ENCODE measurements at places on chromosomes 12 and 14.
A peak's percentile ranks its signal among the peaks of the same experiment; 100 is the strongest.

GRCh38 chr12:107404981-107405380, 280.6 kb upstream of the PWP1 start:
- DNase-seq: peak; percentile 14

DNA sequence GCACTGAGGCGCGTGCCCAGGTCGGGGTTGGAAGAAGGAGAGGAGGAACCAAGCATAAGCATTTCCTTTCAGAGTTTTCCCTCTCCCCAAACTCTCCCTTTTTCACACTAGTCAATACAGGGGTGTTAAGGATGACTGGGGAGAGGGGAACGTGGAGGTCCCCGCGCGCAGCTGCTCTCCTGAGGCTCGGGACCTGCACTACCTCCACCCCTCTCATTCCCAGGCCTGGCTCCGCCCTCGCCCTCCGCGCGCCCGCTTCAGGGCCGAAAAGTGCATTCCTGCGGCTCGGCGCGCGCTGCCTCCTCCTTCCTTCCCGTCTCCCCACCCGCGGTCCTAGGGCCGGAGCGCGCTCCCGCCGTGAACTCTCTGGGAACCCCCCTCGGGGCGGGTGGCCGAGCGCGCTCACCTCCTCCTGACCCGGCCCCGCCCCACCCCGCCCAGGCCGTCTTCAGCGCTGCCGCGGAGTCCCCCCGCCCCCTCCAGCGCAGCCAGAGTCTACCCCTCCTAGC, 11.3 kb downstream of the RARG start:
- peak; percentile 93 for DNase-seq

- DNase-seq: no peak
These were observed 265.4 kb downstream of the ADGRD1 start for GRCh38 chr12:131218923-131219669.

DNA sequence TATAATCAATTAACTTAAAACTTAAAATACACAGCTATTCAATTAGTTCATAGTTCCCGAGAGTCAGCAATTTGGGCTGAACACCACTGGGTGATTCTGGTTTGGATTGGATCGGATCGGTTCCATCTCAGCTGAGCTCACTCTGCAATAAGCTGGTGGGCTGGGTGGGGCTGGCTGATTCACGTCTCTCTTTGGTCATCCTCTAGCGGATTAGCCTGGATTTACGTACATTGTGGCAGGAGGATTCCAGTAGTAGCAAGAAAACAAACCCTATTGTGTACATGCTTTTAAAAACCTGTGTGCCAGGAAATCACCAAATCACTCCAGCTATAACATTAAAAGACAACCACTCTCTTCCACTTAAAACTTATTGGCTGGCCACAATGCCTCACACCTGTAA, 3.2 kb upstream of the CLEC4C start:
- no peak for DNase-seq

GRCh38 chr14:79275292-79275655, 936.0 kb downstream of the DIO2 start:
- no peak for DNase-seq

DNA sequence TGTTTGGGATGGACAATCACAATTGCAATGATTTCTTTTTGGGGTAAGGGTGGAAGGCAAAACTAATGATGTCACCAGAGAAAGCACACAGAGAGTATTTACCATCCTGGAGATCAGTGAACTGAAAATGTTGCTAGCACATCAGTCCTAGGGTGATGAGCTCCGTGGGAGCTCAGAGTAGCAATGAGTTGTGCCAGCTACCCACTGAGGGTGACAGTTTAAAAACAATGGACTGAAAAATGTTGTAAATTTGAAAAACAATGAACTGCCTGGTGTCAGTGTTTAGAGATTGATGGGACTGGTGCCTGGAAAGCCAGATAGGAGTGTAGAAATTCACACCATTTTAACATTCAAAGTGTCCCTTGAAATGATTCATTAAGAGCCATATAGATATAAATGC, 198.5 kb downstream of the ATP23 start:
- no peak for DNase-seq

DNA sequence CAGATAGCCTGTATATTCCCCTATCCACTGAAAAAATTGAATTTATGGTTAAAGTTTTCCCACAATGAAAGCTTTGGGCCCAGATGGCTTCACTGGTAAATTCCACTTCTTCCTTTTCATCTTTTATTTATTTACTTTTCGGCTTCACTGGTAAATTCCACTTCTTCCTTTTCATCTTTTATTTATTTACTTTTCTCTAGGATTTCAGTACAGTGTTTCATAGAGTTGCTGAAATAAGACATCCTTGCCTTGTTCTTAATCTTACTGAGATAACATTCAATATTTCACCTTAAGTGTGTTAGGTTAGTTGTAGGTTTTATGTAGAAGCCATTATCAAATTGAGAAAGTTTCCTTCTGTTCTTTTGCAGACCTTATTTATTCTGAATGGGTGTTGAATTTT, 18.9 kb upstream of the KLRG1 start:
- no peak for DNase-seq

DNA sequence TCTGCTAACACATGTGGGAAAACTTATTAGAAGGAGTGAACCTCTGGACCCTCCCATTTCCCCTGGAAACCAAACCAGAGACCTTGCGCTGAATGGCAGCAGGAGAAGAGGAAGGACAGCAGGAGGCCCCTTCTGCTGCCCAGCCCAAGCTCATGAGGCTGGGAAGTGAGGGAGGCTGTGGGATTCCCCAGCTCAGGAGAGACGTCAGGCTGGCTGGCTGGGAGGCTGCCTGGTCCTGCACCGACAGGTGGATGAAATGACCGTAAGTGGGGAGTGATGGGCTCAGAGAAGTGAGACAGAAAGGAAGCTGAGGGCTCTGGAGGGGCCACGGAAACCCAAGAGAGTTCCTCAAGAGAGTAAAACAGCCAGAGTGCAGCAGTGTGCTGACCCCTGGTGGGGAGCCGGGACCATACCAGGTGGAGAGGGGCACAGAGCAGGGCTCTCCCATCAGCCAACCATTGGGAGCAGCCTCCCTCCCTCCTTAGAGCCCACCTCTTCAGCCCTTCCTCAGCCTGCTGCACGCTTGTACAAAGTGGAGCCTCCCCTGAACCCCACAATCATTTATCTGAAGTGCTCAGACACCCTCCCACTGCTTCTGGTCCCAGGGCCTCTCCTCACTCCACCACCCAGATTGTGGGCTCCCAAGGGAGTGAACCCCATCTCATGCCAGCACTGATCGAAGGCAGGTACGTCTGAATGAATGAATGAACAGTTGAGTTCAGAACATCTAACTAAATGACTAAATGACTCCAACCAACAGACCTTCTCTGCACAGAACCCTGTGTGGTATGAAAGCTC, 14.0 kb downstream of the TAMALIN start:
- no peak for DNase-seq

- DNase-seq: peak; percentile 52
These were observed 12.8 kb downstream of the LRCOL1 start for GRCh38 chr12:132597333-132598316.

DNA sequence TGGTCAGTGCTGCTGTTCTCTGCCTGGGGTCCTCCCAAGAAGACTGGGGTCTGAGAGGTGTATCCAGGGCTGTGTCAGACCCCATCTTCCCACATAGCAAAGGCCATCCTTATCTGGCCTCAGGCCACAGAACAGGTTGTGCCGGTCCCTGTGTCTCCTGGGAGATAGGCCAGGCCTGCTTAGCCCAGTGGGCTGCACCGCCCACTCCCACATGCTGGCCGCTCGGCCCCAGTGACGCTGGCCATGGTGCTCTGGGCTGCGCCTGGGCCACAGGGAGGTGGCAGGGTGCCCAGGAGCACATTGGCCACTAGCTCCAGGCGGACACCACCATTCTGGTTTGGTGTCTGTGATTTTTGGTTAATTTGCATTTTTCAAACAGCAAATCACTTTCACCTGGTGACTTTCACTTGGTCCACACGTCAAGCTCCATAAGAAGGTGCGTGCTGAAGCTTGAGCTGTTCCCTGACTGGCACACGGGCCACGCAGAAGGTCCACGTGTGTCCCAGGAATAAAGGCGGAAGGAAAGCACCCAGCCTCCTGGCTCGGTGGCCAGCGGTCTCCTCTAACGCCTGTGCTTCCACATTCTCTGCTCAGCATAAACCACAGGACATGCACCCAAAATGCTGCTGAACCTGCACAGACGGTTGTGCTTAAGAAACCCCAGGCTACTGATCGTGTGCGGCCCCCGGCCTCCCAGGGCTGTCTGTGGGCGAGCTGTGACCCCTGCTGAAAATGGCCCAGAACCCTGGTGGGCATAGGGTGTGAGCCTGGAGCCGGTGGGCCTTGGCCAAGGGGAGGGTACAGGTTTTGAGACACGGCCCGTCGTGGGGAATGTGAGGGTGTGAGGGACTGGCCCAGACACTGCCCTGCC, 4.6 kb downstream of the FBRSL1 start:
- no peak for DNase-seq

- no peak for DNase-seq
These were observed 95.0 kb downstream of the CRADD start for GRCh38 chr12:93772003-93772700.

DNA sequence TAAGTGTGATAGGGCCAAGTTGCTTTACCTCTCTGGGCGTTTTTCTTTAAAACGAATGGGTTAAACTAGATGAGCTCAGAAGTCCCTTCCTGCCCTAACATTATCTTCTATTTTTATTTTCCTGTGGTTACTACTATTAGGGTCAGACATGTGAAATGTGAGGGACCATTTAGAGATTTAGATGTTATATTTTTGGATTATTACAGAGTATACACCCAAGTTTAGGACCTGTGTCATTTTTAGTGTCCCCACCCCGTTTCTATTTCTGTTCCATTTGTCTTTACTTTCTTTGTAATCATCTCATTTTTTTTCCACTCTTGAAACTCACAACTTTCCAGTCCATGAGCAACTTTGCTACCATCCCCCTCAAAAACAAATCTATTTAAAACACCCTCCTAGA, 56.3 kb downstream of the SLC4A8 start:
- DNase-seq: no peak

GRCh38 chr12:16984484-16984883, 378.5 kb upstream of the LMO3 start:
- DNase-seq: no peak

GRCh38 chr12:52316701-52317100, 4.5 kb downstream of the KRT83 start:
- no peak for DNase-seq

GRCh38 chr12:229441-230191, 15.7 kb upstream of the SLC6A12 start:
- DNase-seq: no peak

- no peak for DNase-seq
These were observed 13.3 kb downstream of the OS9 start for GRCh38 chr12:57707250-57707649.

- DNase-seq: no peak
These were observed 151.1 kb downstream of the DPF3 start for GRCh38 chr14:72742838-72743195.

GRCh38 chr14:20781803-20782202, 735 bp downstream of the RNASE6 start:
- DNase-seq: no peak

GRCh38 chr14:47543459-47543858, 131.9 kb downstream of the MDGA2 start:
- DNase-seq: no peak

DNA sequence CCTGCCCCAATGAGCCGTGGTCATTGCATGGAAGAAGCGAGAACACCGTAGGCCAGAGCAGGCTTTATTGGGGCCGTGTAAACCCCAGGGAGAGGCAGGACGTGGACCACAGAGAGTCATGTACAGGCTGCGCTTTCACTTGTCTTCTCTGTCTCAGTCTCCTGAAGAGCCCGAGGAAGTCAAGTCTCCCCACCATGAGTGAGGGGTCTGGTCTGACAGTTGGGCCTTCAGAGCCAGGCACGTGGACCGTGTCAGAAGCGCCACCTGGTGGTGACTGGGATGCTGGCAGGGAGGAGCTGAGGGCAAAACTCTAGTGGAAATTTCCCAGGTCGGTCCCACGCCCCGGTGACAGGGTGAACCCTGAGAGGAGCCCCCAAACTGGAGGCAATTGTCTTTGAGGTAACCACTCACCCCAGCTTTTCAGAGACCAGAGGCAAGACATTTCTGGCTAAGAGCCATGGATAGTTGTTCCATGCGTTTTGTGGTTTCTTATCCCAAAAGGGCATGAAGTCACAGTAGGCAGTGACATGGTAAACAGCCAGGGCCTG, 17.4 kb downstream of the RPS6KL1 start:
- no peak for DNase-seq

DNA sequence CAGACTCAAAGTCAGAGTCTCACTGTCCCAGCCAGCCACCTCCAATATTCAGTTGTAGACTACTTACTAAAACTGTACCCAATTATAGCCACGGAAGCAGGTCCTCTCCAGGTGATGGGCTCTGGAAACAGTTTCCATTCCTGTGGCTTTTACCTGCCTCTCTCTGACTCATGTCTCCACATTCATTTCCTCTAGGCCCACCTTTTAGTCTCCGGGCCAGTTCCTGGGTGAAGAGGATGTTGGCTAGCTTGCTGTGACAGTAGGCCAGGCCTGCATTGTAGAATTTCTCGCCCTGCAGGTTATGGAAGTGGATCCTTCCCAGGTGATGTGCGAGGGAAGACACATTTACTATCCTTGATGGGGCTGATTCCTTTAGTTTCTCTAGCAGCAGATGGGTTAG, 5.6 kb downstream of the RDH11 start:
- no peak for DNase-seq

GRCh38 chr14:44339862-44340261, 167.2 kb downstream of the FSCB start:
- no peak for DNase-seq

DNA sequence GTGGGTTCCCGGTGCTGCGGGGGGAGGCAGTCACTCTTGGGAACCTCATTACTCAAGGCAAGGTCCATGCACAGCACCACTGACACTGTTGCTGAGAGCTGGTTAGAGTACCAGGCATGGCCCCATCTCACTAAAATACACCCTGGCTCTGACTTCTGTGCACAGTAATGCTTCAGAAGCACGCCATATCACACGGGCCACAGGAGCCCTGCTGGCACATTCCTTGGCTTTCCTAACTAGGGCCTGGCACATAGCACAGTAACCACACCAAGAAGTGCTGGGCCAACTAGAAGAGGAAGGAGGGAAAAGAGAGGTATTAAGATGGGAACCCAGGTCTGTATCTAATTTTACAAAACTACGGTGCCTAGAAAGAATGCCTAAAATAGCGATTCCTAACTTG, 13.5 kb upstream of the RAB35 start:
- DNase-seq: no peak

- DNase-seq: no peak
These were observed 9.3 kb downstream of the CD163L1 start for GRCh38 chr12:7434670-7435069.

DNA sequence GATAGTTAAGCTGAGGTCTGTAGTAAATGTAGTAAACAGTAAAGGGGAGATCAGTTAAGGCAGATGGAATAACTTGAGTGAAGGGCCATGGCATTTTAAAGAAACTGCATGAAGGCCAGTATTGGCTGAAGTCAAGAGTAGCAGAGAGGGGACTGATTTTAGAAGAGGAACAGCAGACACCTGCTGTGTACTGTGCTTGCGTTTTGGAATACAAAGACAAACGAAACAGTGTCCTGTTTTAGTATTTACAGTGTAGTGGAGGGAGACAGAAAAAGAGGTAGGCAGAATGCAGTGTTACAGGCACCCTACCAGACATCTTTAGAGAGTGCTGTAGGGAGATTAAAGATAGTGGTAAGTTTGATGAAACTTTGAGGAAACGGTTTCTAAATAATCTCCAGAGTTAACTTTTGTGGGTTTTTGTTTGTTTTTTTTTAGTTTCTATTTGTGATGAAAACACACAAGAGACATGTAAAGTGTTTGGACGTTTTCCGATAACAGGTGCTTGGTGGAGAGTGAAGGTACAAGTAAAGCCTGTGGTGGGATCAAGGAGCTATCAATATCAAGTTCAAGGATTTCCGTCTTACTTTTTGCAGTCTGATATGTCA, 2.1 kb downstream of the HELB start:
- DNase-seq: no peak
